ENCODE measurements at places on chromosomes 16 and 17. TPM values are rescaled to one million over a fixed set of nuclear protein-coding genes. Genes with fewer than 3 reads are reported as not detected.
A peak's percentile ranks its signal among the peaks of the same experiment; 100 is the strongest.

Gene MFSD6L
- polyA plus RNA-seq = not detected

Gene NPIPB2
- 1.3 TPM for polyA plus RNA-seq

Gene HIC1
- 1.3 TPM for polyA plus RNA-seq

DNA sequence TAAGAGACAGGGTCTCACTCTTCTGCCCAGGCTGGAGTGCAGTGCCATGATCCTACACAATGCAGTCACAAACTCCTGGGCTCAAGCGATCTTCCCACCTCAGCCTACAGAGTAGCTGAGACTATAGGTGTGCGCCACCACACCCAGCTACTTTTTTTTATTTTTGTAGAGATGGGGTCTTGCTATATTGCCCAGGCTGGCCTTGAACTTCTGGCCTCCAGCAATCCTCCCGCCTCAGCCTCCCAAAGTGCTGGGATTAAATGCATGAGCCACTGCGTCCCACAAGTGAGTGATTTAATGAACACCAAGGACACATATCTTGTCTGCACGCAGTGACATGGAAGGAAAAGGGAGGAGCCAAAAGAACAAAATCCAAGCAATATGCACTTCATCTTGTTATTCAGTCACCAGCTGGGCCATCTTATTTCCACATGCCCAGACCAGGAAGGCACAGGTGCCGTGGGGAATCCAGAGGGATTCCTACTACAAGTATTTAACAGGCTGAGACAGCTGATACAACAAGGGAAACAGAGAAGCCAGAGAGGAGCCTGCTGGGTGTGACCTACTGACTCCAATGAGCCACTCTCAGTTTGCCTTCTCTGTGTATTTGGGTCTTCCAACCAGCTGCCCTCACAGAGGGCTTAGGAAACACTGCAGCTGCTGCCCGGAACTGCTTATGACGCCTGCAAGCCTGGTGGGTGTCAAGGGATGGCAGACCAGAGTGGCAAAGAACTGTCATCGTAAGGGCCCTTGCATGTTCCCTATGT, 17.0 kb downstream of the LSM12 start:
- no peak for DNase-seq
- peaks cover 7% of the 10 kb centered on the region for H3K36me3 ChIP-seq
- no peak overlapping the region for H3K27ac ChIP-seq

DNA sequence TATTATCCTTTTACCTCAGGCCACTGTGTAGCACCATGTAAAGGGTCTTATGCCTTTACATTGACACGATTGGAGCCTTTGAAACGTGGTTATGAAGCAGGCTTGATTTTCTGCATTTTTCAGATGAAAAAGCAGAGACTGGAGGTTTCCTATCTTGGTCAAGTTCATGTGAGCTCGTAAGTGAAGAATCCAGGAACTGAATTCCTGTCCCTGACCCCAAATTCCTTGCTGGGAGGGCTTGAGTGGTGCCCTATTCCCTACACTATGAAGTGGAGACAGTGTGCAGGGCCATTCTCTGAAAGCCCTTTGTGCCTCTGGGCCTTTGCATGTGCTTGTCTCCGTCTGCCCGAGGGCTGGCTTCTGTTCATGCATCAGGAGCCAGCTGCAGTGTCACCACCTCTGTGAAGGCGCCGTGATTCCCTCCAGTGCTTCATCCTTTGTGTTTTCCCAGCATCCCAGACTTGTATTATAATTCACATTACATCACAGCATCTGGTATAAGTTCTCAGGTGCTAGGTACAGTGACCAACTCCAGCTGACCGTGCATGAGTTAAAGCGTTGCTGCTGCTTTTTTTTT, 181.1 kb downstream of the SNX29 start:
- no peak overlapping the region for H3K27ac ChIP-seq
- no peak overlapping the region for H3K4me3 ChIP-seq
- no peaks in the 10 kb centered on the region for H3K27me3 ChIP-seq

DNA sequence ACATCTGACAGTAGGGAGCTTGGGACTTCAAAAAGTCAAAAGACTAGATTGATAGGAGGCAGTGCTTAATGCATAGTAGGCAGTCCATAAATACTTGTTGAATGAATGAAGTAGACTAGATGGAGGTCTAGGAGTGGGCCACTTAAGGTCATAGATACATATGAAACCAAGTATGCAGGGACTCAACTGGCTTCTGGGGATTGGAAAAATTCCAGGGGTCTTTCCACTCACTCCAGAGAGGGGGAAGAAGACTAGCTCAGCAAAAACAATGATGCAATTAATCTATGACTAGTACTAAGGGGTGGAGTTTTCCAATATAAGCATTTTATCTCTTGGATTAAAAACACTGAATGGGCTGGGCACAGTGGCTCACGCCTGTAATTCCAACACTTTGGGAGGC, 298.3 kb upstream of the XYLT1 start:
- no peaks in the 10 kb centered on the region for H3K36me3 ChIP-seq
- no peak overlapping the region for H3K4me3 ChIP-seq
- DNase-seq = no peak
- H3K27ac ChIP-seq = no peak overlapping the region
- H3K4me1 ChIP-seq = no peaks in the 10 kb centered on the region
- no peaks in the 10 kb centered on the region for H3K27me3 ChIP-seq

GRCh38 chr16:12344577-12345343, 368.2 kb downstream of the SNX29 start:
- H3K4me3 ChIP-seq = no peak overlapping the region
- H3K36me3 ChIP-seq = no peaks in the 10 kb centered on the region
- DNase-seq = no peak
- H3K4me1 ChIP-seq = no peaks in the 10 kb centered on the region

- H3K36me3 ChIP-seq = no peaks in the 10 kb centered on the region
- no peak overlapping the region for H3K27ac ChIP-seq
- H3K4me3 ChIP-seq = no peak overlapping the region
- no peak for DNase-seq
- no peaks in the 10 kb centered on the region for H3K27me3 ChIP-seq
These were observed 230.7 kb upstream of the CCL2 start for GRCh38 chr17:34024386-34024785.

GRCh38 chr16:12539185-12539929, 264.3 kb downstream of the CPPED1 start:
- no peaks in the 10 kb centered on the region for H3K27me3 ChIP-seq
- no peak overlapping the region for H3K4me3 ChIP-seq
- H3K36me3 ChIP-seq = no peaks in the 10 kb centered on the region
- peaks cover 31% of the 10 kb centered on the region for H3K4me1 ChIP-seq
- no peak overlapping the region for H3K27ac ChIP-seq

- H3K4me3 ChIP-seq = no peak overlapping the region
- DNase-seq = no peak
- no peaks in the 10 kb centered on the region for H3K36me3 ChIP-seq
- H3K27ac ChIP-seq = no peak overlapping the region
- H3K27me3 ChIP-seq = no peaks in the 10 kb centered on the region
- H3K4me1 ChIP-seq = no peaks in the 10 kb centered on the region
These were observed 165.7 kb downstream of the IRF8 start for GRCh38 chr16:86064431-86065250.

DNA sequence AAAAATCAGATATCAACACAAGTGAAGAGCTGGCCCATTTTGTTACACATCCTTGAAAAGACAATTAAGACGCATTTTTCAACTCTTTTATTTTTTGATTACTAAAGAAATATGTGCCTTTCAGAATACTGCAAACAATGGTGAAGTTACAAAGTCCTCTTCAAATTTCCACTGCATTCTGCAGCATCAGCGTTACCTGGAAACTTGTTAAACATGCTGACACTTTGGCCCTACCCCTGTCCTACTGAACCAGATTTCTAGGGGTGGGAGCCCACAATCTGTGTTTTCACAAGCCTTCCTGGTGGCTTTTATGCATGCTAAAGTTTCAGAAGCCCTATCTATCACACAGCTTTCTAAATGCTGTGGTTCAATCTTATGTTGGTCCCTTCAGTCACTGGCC, 4.5 kb upstream of the CCL14 start:
- no peak overlapping the region for H3K27ac ChIP-seq
- no peak for DNase-seq
- H3K36me3 ChIP-seq = no peaks in the 10 kb centered on the region

DNA sequence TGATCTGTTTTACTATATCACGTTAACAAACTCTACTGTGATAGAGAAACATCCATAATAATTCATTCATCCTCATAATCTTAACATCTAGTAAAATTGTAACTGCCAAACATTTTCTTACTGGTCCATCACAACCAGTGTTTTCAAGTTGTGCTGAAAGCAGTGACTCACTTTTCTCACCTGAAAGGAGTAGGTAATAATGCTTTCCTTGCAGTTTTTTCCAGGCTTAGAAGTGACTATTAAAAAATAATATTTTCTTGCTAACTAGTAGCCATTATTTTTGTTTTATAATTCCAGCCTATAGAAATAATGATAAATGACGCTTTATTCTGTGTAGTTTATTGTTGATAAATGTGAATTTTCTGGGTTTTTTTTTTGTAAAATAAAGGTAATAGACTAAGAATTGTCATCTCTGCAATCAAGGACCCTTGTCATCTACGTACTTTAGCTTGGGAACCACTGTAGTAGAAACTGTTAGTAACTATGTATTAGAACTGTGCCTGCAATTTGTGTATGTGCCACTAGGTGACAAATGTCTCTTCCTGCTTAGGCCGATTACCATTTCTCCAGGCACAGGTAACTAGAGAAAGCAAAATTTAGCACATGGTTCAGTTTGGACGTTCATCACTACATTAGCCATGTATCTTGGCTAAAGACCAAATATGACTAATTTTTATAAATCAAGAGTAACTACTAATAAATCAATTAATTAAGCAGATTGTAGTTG, 409.4 kb upstream of the ERCC4 start:
- no peak for DNase-seq
- no peaks in the 10 kb centered on the region for H3K27me3 ChIP-seq
- H3K4me1 ChIP-seq = no peaks in the 10 kb centered on the region
- H3K4me3 ChIP-seq = no peak overlapping the region
- H3K27ac ChIP-seq = no peak overlapping the region

GRCh38 chr17:72916991-72917390, 175.5 kb downstream of the SLC39A11 start:
- no peak overlapping the region for H3K4me3 ChIP-seq
- no peak for DNase-seq
- no peaks in the 10 kb centered on the region for H3K4me1 ChIP-seq
- H3K27ac ChIP-seq = no peak overlapping the region

- no peaks in the 10 kb centered on the region for H3K27me3 ChIP-seq
- DNase-seq = no peak
- peaks cover 7% of the 10 kb centered on the region for H3K36me3 ChIP-seq
- H3K4me1 ChIP-seq = no peaks in the 10 kb centered on the region
- H3K4me3 ChIP-seq = no peak overlapping the region
These were observed 15.9 kb downstream of the CASKIN1 start for GRCh38 chr16:2180461-2180860.

DNA sequence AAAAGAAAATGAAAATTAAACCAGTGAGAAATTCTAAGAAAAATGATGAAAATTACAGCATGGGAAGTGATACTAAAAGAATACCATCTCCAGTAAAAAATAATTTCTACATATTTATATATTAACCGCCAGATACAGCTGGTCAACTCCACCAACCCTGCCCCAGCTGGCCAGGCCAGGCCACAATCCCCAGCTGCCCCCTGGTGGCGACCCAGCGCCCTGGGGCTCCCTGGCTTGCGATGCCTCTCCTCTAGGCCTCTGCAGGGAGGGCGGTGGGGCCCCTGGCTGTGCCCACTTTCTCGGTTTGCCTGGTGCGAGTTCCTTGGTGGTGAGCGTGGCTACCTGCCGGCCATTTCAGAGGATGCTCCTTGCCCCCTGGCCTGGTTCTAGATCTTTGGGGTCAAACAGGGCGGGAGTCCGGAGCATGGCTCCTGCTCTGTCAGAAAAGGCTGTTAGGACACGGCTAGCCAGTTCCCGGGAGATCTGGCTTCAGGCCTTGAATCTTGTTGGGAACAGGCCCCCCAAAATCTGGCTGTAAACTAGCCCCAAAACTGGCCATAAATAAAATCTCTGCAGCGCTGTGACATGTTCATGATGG, 14.5 kb downstream of the GLIS2 start:
- no peak overlapping the region for H3K27ac ChIP-seq
- peak; percentile 53 for DNase-seq
- no peaks in the 10 kb centered on the region for H3K27me3 ChIP-seq
